ENCODE measurements at places on chromosomes 6 and 20.
A peak's percentile ranks its signal among the peaks of the same experiment; 100 is the strongest.

- no peak for DNase-seq
These were observed 72.0 kb upstream of the TBX18 start for GRCh38 chr6:84836366-84836765.

- DNase-seq, result no peak
These were observed 109.7 kb downstream of the LRFN2 start for GRCh38 chr6:40477246-40478126.

GRCh38 chr6:167415441-167415961 lies 90.6 kb downstream of the TTLL2 start:
- no peak for DNase-seq

DNA sequence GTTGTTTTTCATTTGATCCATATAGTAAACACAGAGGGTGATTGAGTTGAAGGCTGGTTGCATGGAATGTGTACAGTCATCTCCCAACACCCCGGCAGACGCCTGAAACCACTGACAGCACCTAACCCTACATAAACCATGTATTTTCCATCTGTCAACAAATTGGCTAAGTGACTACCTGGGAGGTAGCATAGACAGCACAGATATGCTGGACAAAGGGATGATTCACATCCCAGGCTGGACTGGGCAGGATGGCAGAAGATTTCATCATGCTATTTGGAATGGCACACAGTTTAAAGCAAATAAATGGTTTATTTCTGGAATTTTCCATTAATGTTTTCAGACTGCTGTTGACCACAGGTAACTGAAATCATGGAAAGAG lies 4.4 kb upstream of the VIP start:
- no peak for DNase-seq

DNA sequence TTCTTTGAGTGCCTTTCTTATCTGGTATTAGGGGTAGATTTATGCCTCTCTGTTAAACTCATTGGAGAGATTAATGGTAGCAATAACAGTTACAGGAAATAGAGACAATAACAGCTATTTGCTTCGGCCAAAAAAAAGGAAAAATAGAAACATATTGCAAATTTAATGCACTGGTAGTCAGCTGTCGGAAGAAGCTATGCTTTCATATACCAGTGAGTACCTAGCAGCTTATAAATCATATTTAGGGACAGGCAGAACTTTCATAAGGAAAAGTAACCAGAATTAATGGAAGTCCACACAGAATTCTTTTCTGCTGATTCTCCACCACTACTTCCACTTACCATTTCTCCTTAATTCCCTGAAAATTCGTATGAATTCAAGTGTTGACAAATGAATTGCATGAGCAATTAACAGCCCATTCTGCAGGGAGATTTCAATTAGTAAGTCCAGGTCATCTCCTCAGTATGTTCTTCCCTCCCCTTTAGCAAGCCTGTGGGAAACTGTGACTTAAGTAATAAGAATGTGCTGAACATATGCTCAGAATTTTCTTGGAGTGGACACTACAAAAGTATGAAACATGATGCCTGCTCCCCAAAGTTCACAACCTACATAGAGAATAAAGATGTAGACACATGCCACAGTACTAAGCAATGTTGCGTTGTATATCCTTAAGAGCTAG lies 196.7 kb upstream of the KCNQ5 start:
- DNase-seq, result no peak

DNA sequence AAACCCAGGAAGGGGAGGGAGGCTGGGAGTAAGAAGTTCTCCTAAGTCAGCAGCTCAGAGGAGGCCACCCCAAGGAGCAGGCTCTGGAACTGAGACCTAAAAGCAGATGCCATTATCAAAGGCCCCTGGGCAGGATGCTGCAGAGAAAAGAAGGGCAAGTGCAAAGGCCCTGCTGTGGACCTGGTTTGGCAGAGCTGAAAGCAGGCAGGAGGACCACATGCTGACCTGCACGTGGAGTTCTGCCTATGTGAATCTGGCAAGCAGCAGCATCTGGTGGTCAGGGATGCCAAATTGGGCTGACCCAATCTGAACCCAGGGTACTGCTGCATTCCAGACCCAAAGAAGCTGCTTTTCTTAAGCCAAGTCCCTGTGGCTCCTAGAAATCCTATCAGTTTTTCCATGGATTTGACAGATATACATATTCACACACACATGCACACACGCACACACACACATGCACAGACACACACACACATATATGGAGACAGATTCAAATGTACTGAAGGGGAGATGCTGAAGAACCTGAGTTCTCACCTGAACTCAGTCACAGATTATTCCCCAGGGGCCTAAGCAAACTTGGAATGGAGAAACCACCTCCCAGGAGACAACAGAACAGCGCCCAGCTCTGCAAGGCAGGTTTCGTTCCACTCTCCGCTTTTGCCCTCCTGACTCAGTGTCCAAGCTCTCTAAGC lies 119.9 kb downstream of the FOXA2 start:
- DNase-seq, result no peak

DNA sequence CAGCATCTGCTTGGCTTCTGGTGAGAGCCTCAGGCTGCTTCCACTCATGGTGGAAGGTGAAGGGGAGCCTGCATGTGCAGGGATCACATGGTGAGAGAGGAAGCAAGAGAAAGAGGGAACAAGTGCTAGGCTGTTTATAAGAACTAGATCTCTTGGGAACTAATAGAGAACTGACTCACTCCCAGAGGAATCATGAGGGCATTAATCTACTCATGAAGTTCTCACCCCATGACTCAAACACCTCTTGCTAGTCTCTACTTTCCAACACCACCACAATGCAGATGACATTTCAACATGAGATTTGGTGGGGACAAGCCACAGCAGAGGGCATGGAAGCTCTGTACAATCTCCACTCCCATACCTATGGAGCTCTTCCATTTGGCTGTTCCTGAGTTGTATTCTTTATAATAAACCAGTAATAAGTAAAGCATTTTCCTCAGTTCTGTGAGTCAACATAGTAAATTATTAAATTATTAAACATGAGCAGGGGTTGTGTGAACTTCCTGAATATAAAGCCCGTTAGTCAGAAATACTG lies 524.1 kb upstream of the NRSN1 start:
- DNase-seq, result no peak

DNA sequence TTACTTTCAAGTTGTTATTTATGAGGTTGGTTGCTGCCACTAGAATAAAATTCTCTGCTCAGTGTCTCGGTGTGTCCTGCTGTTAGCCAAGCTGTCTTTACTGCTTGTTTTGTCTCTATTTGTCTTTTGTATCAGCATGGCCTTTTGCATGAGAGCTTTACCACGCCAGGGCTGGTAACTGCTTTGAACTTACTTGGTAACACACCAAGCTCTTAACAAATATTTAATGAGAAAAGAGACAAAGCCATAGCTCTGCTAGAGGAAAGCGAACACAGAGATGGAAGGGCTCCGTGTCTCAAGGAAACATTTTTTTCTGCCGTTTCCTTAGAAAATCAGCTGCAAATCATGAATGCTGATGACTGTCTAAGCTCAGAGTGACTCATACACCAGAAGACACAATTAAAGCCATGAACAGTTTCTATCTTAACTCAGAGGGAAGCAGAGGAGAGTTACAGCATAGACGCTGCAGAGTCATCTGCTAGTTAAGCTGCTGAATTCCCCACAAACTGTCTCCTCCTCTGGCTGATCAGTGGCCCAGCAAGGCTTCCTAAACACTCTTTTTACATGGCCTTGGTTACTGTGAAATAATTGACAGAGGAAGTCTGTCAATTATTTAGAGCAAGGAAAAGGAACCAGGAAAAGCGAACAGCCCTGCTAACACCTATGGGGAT lies 44.8 kb downstream of the AGPAT4 start:
- DNase-seq, result no peak

GRCh38 chr20:34517114-34517505 lies 888 bp downstream of the DYNLRB1 start:
- no peak for DNase-seq

- DNase-seq, result no peak
These were observed 8.0 kb downstream of the ECT2L start for GRCh38 chr6:138803861-138804260.

DNA sequence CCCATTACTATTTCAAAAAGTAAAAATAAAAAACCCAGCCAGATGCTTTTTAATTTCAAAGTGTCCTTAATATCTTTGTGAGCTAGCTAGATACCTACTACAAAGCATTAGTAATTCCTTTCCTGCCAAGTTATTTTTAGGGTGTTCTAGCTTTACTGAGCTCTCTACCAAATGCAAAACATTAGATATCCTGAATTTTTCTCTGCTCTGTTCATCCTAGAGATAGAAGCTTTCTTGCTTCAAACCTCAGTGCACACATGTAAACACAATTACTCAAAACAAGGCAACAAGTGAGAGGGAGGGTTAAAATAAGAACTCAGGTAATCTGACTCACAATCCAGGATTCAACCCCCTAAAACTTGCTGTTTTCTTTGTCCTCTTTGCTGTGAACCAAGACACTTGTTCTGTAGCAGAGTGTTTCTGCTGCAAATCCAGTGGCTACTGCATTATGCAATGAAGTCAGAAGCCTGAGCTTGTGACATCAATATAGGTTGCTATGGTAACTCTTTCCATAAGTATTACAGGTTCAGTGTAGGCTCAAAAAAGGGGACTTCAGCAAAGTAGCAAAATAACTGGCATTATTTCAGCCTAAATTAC lies 72.6 kb upstream of the STXBP5 start:
- DNase-seq, result no peak

DNA sequence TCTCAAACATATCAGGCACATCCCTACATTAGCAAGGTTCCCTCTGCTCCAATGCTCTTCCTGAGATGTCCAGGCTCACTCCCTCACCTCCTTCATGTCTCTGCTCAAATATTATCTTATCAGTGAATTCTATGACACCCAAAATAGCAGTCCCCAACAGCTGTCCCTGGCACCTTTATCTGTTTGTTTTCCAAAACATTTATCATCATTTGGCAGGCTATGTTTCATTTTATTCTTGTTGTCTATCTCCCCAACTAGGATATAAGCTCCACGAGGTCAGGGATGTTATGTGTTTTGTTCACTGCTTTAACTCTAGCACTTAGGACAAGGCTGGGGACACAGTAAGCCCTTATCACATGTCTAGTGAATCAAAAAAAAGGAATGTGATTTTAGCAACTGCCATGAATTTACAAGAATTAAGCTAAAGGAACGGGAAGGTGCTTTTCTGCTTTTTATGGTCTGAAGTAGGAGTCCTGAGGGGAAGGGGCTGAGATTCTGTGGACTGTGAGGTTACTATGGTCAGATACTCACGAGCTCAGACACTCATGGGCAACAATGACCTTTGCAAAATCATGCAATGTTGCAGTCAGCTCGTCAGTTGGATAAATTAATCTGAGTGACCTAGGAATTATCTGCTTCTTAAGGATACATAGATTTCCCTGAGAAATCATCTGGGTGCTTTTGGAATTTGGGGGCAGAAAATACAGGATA lies 1.9 kb upstream of the IL22RA2 start:
- DNase-seq, result no peak

GRCh38 chr6:166417285-166417691 lies 34.5 kb upstream of the MPC1 start:
- DNase-seq, result no peak

GRCh38 chr6:144786825-144787224 lies 501.7 kb downstream of the UTRN start:
- DNase-seq, result no peak

GRCh38 chr6:168322966-168323365 lies 3.4 kb upstream of the DACT2 start:
- DNase-seq, result no peak

DNA sequence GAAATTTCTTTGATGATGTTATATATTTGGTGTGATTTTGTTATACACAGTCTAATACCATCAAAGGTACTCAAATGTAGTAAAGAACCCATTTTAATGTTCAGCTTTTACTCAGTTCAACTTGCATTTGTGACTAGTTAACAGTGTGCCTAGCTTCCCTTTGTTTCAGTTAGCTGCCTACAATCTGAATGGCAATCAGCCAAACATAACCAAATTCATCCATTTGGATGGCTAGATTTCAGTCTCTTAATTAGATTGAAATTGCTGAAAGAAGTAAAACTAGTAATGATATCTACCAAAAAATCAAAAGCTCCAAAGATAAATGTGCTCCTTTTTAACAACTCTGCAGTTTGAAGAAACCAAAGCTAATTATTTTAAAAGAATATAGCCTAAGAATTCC lies 6.9 kb downstream of the EPHA7 start:
- peak; percentile 66 for DNase-seq

DNA sequence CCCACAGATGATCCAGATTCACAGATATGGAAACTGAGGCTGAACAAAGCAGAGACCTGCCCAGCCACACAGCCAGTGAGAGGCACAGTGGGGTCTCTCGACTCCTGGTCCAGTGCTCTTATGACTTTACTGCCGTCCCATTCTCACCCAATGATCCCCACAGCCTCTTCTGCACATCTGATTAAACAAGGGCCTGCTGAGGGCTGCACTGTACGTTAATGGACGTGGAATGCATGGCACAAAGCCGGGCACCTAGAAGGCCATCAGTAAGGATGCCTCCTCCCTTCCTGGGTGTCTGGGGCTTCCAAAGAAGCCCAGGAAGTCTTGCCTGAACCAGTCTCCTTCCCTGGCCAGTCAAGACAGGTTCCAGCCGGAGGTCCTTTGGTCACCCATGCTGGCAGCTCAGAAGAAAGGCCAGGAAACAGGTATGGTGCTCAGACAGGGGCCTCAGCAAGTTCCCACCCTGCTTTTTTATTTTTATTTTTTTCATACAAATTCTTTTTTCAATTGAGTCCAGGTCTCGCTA lies 3.8 kb downstream of the TFEB start:
- DNase-seq, result no peak

- DNase-seq, result no peak
These were observed 13.5 kb downstream of the MEI4 start for GRCh38 chr6:77666340-77666739.

GRCh38 chr6:148968771-148969602 lies 222.2 kb downstream of the UST start:
- no peak for DNase-seq

DNA sequence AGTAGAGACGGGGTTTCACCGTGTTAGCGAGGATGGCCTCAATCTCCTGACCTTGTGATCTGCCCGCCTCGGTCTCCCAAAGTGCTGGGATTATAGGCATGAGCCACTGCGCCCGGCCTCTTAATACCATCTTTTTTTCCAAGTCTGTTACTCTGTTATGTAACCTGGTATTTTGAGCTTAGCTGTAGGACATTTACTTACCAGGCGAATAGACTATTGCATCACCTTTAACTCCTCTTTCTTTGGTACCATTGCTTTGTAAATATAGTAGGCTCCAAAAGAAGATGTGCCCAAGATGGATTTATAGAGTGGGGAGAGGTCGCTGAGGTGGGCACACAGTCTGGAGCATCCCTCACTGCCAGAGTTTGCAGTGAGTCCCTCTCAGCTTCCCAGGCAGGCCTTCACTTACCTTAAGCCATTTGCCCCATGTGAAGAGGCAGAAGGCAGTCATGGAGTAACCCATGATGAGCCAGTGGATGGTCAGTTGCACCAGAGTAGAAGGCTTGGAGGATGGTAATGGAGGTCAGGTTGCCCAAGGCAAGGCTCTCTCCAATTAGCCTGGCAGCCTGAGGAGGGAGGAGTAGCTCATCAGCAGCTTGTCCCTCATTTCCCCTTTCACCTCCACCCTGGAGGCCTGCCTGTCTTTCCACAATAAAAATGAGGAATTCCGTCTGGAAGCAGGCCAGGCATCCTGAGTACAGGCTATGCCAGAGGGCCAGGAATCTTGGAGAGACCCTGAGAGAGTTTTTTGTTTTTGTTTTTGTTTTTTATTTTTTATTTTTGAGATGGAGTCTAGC lies 9.7 kb downstream of the TIAM2 start:
- no peak for DNase-seq

Measured in SK-N-DZ (cell line).